T-helper 9 cell (primary cell): ENCODE measurements at places on chromosomes 1 and 21.

GRCh38 chr1:227725046-227725445 is 10.1 kb downstream of the JMJD4 start:
- DNase-seq, result no peak

DNA sequence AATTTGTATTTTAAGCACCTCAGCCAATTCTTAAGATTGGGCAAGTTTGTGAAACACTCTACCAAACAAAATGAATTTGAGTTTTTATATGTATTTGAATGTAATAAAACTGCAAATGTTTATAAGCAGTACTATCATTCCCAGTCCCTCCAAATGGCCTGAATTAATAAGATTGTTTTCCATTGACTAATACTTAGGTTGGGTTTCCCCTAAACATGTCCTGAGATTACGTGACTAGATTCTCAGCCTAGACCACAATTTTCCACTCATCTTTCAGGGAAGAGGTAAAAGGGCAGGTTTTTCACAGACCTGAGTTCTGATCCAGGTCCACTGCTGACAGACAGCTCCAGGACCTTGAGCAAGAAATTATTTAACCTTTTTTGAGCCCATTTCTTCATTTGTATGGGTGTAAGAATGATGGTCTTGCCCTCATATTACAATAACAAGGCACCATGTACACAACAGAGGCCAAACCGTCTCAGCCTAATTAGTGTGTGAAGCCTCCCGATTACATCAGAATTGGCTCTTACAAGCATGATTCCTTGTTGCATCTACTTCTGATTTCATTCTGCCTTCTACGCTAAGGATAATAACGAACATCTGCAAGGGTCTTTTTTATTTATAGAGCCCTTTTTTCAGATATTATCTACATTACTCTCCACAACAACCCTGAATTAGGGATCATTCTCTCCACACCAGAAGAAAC is 51.2 kb downstream of the BEND5 start:
- DNase-seq, result no peak

DNA sequence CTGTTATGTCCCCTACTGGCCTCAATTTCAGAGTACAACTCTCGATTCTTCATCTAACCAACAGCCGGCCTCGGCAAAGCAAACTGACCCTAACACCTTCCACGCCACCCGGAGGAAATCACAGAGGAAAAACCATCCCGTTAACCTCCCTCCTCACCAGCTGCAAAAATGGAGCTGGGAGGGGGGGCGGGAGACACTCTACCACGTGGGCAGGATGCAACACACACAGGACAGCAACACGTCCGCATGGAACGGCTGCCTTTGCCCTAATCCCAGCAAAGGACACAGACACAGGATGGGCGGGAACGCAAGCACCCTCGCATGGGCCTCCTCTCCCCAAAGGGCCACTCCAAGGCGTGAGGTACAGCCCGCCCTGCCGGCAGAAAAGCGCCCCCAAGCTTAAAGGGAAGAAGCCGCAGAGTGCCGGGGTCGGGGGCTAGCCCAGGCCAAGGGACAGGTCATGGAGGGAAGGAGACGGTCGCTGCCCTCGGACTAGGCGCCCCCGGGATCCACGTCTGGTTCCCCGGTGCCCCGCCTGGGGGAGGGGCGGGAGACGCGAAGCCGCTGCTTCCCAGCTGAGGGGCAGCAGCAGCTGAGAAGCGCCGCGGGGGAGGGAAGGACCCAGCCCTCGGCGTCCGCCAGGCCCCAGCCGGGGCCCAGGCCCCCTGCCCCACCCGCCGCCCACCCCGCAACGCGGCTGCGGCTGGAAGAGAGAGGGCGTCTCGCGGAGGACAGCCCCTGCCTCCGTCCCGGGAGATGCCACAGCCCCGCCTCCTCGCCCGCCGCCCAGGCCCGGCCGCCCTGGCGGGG is 590 bp downstream of the FOXJ3 start:
- DNase-seq, result no peak

GRCh38 chr21:26739189-26739588 is 106.0 kb downstream of the ADAMTS1 start:
- no peak for DNase-seq

GRCh38 chr1:39508266-39508665 is 16.8 kb downstream of the BMP8A start:
- DNase-seq, result no peak

DNA sequence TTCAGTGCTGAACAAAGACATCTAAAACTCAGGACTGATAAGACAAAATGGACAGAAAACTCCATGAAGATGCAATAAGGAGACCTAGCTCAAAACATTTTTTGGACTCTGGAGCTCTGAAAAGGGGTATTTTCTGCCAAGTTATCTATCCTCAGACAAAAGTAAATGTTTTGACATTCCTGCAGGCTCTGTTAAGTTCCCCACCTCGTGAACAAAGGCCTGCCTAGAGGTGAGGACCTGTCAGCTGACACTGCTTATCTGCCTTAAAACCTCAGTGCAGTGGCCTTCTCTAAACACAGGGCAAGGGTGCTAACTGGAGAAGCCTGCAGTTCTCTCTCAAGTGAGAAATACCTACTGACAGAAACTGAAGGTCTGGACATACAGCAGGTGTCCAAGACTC is 41.1 kb downstream of the COLGALT2 start:
- no peak for DNase-seq

DNA sequence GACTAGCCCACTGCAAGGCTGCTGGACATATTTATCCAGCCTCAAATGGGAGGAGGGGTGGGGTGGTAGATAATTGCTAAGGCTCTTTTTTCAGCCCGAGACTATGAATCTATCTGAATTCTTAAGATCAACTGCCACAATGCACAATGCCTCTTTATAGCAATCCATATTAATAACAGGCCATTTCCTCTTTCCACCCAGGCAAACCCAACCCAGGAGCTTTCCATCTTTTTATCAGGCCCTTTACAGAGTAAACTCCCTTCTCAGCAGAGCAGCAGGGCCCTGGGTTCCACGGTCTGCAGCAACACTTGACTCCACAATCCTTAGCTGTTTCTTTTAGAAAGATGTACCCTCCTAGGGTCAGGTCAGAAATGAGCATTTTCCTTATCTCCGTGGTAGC is 806 bp downstream of the DDOST start:
- DNase-seq, result no peak

DNA sequence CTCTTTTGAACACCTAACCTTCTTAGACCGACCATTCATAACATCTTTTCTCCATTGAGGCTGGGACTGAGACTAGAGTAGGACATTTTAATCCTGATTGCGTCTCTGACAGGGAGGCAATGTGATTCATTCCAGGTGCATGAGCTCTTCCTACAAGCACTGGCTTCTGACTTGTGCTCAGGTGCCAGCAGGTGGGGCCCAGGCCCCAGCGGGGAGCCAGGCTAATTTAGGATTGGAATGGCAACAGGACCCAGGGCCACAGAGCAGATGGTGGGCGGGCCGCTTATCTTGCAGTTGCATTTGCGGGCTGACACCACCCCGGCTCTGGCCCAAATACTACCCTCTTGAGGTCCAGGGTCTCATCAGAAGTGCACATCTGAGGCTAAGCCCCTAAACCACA is 4.1 kb downstream of the GPA33 start:
- no peak for DNase-seq

GRCh38 chr1:180773210-180773865 is 139.4 kb upstream of the KIAA1614 start:
- no peak for DNase-seq

GRCh38 chr1:185244015-185244747 is 72.9 kb downstream of the IVNS1ABP start:
- DNase-seq, result no peak

GRCh38 chr1:231480008-231480407 is 48.5 kb upstream of the TSNAX start:
- DNase-seq, result no peak

- no peak for DNase-seq
Observed at GRCh38 chr1:209458921-209459320, 124.6 kb upstream of the CAMK1G start.

- no peak for DNase-seq
Observed at GRCh38 chr21:34086887-34087306, 13.5 kb downstream of the MRPS6 start.

- no peak for DNase-seq
Observed at GRCh38 chr21:22900490-22900889, 1902.3 kb downstream of the NCAM2 start.

- no peak for DNase-seq
Observed at GRCh38 chr1:91744953-91745639, 140.9 kb downstream of the TGFBR3 start.

DNA sequence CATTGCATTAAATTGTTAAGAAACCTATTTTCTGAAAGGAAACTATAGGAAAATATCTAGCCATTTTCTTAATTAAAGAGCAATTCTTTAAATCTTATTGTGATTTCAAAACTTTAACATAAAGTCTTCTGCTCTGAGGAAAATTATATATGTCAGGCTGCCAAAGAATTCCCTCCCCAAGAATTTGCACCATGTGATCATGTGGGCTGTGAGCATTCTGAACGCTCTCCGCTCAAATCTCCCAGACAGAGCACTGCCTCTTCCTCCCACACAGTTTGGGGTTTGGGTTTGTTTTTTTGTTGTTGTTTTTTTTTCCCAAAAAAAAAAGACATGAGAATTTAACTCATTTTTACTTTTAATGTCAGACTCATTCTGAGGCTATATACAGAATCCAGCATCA is 155.9 kb upstream of the PALMD start:
- no peak for DNase-seq

GRCh38 chr1:223709598-223709997 is 2.7 kb upstream of the CAPN2 start:
- DNase-seq, result no peak

GRCh38 chr1:8908388-8909151 is 30.1 kb upstream of the ENO1 start:
- DNase-seq, result no peak

DNA sequence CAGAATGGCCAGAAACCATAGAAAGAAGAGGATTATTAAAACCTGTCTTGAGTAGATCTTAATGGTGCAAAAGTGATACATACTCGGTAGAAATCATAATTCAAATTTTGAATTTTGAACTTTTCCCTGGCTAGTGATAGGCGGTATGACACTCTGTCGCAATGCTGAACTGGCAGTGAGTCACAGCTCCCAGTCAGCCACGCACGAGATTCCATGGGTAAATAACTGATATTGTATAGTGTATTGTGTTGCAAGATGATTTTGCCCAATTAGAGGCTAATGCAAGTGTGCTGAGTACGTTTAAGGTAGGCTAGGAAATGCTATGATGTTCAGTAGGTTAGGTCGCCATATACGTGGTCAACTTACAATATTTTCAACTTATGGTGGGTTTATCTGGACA is 207.0 kb downstream of the SIPA1L2 start:
- no peak for DNase-seq

- no peak for DNase-seq
Observed at GRCh38 chr1:25735956-25736529, 64.0 kb upstream of the SELENON start.

GRCh38 chr1:222618880-222619596 is 1.1 kb downstream of the MIA3 start:
- no peak for DNase-seq

DNA sequence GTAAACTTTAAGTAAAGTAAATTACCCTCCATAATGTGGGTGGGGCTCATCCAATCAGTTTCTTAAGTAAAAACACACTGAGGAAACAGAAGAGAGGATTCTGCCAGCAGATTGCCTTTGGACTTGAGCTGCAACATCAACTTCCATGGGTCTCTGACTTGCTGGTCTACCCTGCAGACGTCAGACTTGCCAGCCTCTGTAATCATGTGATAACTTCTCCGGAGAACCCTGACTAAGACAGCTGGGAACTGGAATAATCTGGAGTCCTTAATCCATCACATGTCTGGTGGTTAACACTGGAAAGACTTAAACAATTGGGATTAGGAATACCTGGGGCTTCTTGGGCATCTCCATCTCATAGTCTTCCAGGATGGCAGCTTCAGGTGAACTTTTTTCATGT is 13.2 kb upstream of the CEP350 start:
- no peak for DNase-seq

GRCh38 chr1:148010527-148010926 is 82.3 kb downstream of the GPR89B start:
- no peak for DNase-seq

GRCh38 chr1:25977801-25978200 is 20.1 kb downstream of the PAFAH2 start:
- no peak for DNase-seq

GRCh38 chr1:246629030-246629429 is 62.8 kb downstream of the CNST start:
- no peak for DNase-seq

DNA sequence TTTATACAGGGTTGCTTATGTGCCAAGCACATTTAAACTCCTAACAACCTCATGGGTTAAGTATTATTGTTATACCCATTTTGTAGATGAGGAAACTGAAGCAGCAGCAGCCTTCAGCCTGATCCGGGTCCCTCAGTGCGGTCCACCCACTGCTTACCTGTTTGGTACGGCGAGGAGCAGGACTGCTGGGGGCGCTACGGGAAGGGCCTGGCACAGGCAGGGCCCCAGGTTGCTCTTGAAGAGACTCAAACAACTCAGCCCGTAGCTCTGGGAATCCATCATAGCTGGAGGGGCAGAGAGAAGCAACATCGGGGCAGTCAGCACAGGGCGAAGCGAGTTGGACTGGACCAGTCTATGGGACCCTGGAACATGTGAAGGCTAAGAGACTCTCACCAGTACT is 9.2 kb downstream of the DENND4B start:
- no peak for DNase-seq

GRCh38 chr1:54919367-54920359 is 32.7 kb upstream of the DHCR24 start:
- DNase-seq, result no peak

GRCh38 chr1:218257371-218257770 is 27.7 kb upstream of the RRP15 start:
- DNase-seq, result no peak

DNA sequence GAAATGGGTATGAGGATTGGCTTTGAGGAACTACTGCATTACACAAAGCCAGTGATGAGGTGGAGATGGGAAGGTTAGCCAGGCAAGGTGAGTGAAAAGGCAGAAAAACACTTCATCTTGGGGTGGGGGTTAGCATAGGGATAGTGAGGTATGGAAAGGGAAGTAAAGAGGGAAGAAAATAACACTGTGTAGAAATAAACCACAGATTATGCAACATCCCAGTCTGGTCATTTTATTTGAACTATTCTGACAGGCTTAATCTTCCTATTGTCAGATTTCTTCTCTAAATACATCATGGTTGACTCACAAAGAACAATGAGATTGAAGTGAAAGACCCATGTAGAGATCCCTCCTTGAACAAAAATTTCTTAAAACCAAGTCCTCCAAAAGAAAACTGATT is 640.2 kb downstream of the PTPRC start:
- DNase-seq, result no peak

- no peak for DNase-seq
Observed at GRCh38 chr1:175757381-175758015, 14.1 kb upstream of the TNR start.

- no peak for DNase-seq
Observed at GRCh38 chr21:34878940-34879339, 170.2 kb downstream of the RUNX1 start.

DNA sequence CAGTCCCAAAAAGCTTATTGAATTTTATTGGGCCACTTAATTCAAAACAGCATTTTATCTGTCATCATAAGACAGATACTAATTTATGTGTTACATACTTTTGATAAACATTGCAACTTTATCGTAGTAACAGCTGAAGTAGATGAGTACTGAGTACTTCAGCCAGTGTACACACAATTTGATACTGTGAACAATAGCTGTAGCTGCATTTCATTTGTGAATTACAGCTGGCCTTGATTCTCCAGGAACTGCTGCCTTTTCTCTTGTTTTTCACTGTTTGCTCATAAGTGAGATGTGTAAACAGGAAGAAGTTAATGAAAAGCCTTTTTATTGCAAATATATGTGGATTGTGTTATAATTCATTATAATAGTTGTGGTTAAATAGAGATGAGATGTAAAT is 10.2 kb downstream of the UAP1 start:
- DNase-seq, result no peak
